ENCODE measurements at places on chromosomes 4 and X. TPM values are rescaled to one million over a fixed set of nuclear protein-coding genes. Genes with fewer than 3 reads are reported as not detected.

Gene RPS6KA6
- polyA plus RNA-seq = 1.4 TPM

DNA sequence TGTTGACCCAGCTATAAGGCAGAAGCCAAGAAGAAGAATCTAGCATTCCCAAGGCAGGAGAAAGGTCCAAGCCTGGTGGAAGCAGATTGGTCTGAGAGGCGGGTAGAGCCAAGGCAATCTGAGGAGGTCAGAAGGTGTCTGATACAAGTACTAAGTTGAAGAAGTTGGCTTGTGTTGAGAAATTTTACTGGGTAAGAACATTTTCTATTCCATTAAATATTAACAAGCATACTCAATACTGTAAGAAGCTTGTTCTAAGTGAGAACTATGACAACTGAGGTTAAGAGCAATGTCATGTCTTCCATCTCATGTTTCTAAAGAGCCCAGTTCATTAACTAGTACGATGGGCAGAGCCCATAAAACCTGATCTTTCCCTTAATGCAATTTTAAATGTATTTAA is 75.0 kb downstream of the FAM13A start:
- DNase-seq = no peak

- no peak for DNase-seq
Measured at GRCh38 chr4:70829015-70829414, 10.7 kb downstream of the GRSF1 start.

DNA sequence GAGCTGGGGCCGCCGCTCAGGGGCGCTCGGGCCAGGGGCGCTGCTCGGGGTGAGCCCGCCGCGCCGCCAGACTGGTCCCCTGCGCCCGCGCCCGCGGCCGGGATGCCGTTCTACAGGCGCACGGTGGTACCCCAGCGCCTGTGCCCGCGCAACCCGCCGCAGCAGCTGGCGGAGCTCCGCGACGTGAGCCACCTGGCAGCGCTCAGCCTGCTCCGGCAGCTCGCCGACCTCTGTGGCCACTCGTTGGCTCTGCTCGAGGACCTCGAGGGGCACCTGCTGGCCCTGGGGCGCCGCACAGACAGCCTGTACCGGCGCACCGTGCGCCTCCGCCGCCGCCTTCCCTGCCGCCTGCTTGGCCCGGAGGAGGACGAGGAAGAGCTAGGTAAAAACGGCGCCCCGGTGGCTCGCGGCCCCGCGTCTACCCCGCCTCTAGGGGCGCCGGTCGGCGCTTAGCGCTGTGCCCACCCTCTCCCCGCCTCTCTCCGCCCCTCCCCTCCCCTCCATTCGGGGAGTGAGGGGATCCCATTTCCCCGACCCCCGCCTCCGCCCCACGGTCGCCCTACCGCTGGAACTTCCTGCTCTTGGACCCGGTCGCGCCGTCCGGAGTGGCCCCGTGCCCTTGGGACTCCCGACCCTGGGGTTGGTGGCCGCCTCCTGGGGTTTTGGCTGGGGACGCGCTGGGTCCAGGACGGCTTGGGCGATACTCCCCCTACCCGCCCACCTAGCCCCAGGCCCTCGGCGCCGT is 513 bp downstream of the NHSL2 start:
- no peak for DNase-seq

- no peak for DNase-seq
Measured at GRCh38 chr4:108431986-108432385, 188.4 kb upstream of the RPL34 start.

Gene ADH1A
- polyA plus RNA-seq = 0.08 TPM

Data from urinary bladder (tissue), 4 donors.